Immature natural killer cell (primary cell): ENCODE measurements at places on chromosomes 4 and X.

DNA sequence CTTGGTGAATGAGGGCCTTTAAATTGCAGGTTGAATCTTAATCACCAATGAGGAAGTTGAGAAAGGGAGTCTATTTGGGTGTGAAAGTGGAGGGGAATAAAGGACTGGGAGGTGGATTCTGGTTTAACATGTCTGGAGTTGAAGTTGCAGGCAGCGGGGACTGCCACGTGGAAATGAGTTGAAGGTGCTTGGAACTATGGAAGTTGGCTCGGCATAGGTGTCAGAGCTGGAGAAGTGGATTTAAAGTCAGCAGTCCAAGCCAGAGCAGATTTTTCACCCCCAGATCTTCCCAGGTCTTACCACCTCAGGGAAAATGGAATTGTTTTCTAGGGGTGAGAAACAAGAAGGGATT, 44.9 kb downstream of the TIGD4 start:
- DNase-seq = no peak

- no peak for DNase-seq
These were observed 8.3 kb downstream of the SHROOM2 start for GRCh38 chrX:9794495-9794894.

- no peak for DNase-seq
These were observed 4.9 kb downstream of the HUWE1 start for GRCh38 chrX:53681661-53682060.

- no peak for DNase-seq
These were observed 300.1 kb upstream of the SLC7A11 start for GRCh38 chr4:138542191-138542776.

DNA sequence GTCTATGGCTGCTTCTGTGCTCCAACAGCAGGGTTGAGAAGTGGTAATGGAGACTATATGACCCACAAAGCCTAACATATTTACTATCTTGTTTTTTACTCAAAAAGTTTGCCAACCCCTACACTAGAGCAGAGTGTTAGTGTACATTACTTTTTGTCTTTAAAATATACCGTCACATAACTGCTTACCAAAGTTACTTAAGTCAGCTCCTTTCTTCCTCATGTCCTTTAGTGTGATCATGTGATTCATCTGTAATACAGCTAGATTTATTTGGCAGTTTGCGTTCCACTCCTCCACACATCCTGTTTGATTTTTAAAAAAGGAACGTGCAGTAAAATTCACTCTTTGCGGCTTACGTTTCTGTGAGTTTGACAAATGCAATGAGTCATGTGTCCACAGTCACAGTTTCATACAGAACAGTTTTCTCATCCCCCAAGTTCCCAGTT, 162.4 kb upstream of the GPRIN3 start:
- DNase-seq = no peak

DNA sequence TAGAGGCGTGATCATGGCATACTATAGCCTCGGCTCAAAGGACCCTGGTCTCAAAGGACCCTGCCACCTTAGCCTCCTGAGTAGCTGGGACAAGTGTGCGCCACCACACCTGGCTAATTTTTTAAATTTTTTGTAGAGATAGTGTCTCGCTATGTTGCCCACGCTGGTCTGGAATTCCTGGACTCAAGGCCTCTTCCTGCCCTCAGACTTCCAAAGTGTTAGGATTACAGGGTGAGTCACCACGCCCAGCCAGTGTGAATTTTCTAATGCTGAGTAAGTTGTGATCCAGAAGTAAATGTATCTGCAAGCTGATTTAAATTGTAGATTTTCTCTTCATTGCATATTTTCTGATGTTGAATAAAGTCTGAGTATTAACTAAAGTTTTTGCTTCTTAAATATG, 2.6 kb upstream of the ZNF674 start:
- no peak for DNase-seq

DNA sequence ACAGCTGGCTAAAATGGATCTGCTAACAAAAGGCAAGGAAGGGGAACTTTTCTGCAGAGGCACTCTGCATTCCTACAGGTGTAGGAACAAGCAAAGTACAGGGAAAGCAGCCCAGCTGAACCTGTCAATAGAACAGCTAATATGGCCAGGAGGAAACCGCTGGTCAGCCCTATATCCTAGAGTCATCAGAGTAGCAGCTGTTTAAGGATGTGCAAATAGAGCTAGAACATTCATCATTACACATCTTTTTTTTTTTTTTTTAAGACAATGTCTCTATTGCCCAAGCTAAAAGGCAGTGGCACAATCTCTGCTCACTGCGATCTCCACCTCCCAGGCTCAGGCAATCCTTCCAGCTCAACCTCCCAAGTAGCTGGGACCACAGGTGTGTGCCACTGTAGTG, 163.0 kb downstream of the BTC start:
- no peak for DNase-seq

GRCh38 chr4:55078987-55079386, 46.4 kb downstream of the KDR start:
- DNase-seq = no peak

- DNase-seq = no peak
These were observed 43.1 kb downstream of the ZGRF1 start for GRCh38 chr4:112593438-112594133.

- DNase-seq = no peak
These were observed 1.7 kb upstream of the AKAP4 start for GRCh38 chrX:50202539-50202938.
